Vagina (tissue), 2 donors: ENCODE measurements at places on chromosomes 3 and 15.

DNA sequence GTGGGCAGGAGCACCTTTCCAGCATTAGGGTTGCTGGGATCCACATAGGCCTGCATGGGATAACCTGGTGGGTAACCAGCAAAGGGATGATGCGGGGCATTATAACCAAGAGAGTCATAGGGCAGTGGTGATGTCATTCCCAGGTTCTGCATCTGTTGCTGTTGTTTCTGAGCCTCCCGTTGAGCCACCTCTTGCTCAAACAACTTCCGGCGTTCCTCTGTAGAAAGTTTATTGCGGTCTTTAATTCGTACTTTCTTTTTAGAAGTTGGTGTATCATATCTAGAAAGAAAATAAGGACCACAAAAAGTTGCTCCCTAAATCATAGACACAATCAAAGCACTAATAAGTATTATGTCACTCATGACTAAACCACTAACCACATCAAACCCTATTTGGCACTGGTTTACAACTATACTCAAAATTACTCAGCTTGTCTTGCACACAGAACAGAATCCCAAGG is 77.8 kb downstream of the NBEAL2 start:
- DNase-seq = no peak

GRCh38 chr3:13493867-13494441 is 13.8 kb downstream of the HDAC11 start:
- DNase-seq = no peak

DNA sequence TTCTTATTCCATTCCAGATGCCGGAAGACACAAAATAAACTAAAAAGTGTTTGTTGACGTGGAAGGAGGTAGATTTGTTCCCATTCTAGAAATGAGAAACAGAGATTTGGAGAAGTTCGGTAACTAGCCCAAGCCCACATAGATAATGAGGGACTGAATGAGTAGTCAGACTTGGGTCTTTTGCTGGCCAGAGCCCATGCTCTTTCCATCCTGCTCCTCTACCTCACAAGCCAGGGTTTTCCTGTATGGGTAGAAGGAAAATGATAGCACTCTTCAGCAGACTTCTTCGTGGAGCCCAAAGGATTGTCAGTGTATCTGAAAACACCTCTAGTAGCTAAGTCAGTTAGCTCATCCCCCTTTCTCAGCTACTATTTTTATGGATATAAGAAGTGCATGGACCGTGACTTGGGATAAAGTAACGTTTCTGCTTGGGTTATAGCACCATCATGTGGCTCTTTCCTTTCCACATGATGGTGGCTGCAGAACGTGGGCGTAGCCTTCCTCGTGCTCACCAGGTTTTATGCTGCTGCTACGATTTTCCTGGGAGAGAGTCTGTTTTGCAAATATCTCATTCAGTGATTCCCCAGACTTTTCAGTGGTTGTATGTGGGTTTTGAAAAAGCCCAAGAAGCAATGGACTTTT is 84.6 kb downstream of the DGKG start:
- DNase-seq = no peak

DNA sequence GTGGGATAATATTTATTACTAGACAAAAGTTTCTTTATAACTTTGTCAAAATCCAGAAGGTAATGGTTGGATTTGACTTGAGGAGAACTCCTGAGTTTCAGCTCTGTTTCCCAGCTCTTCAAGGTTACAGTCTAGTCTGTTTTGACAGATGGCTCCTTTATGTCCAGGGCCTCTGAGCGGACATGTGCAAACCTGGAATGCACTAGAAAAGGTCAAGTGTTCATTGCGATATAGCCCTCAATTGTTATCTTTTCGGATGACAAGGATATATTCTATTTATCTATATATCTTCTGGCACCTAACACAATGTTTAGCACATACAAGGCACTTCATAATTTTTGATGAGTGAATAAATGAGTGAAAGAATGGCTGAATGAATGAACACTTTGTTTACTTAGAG is 513.2 kb upstream of the GOLIM4 start:
- no peak for DNase-seq
